ENCODE measurements at places on chromosomes 13 and 19. TPM values are rescaled to one million over a fixed set of nuclear protein-coding genes. Genes with fewer than 3 reads are reported as not detected.

The ELSPBP1 gene
- total RNA-seq = not detected

GRCh38 chr19:5282901-5283300 lies 57.7 kb downstream of the PTPRS start:
- DNase-seq = peak; percentile 73

The CGB3 gene
- total RNA-seq = not detected

DNA sequence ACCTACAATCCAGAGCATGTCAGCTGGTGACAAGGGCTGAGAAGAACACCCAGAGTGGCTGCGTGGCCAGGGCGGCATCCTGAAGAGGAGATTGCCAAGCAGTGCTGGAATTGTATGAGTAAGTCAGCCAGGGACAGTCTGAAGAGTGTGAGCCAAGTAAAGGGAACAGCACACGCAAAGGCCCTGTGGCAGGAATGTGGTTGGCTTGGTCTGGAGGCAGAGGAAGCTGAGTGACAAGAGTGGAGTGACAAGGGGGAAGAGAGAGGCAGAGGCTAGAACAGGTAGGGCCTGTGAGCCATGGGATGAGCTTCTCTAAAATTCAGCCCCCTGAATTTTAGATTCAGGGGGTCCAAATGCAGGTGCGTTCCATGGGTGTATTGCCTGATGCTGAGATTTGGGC lies 53.7 kb upstream of the UQCRFS1 start:
- DNase-seq = no peak

The ICAM5 gene
- total RNA-seq = 0.49 TPM

DNA sequence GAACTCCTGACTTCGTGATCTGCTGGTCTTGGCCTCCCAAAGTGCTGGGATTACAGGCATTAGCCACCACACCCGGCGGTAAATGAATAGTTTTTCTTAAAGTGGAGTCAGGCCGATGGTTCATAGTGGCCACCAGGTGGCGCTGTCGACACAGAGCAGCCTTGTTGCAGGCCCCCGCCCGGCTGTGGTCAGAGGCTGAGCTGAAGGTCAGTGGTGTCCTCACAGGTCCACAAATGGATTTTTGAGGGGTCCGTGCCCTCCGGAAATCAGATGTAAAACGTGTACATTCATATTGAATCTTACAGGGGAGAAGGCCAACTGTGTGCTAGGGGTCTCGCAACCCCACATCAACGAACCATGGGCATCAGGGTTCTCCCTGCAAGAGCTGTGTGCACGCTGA lies 13.4 kb upstream of the WDR18 start:
- no peak for DNase-seq

Measured in left ventricle myocardium inferior (tissue), 1 donor.